ENCODE measurements at places on chromosomes 7 and 10.

- DNase-seq = no peak
Observed at GRCh38 chr7:102045681-102046372, 228.4 kb downstream of the CUX1 start.

DNA sequence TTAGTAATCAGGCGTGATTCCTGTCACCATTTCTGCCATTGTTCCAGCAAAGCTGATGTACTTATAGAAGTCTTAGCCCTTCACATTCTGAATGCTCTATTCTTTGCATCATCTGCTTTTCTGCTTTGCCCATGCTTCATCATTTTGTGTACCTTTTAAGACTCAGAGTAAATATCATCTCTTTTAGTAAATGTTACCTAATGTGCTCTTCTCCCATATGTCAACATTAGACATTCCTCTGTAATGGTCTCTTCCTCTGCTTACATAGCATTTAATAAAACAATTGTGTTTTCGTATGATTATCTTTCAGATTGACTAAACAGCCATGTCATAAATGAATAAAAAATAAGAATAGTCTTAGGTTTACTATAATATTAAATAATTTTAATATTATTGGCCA lies 719.6 kb upstream of the GRM3 start:
- DNase-seq = no peak

DNA sequence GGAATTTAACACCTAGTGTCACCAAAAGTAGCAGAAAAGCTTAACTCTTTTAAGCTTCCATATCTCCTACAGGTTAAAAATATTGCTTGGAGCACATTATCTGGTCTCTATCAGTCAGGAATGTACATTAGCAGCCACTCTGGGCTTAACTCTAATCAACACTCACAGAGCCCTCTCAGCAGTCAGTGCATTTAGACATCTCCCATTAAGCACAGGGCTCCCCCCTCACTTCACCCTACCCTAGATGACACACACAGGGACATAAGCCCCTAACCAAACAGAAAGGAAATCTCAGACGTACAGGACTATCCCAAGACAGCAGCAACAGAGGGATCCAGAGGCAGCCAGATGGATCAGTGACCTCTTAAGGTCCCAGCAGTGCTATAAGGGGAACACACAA lies 26.4 kb downstream of the FBXW4 start:
- no peak for DNase-seq

GRCh38 chr10:104119996-104120395 lies 2.0 kb upstream of the SFR1 start:
- no peak for DNase-seq

DNA sequence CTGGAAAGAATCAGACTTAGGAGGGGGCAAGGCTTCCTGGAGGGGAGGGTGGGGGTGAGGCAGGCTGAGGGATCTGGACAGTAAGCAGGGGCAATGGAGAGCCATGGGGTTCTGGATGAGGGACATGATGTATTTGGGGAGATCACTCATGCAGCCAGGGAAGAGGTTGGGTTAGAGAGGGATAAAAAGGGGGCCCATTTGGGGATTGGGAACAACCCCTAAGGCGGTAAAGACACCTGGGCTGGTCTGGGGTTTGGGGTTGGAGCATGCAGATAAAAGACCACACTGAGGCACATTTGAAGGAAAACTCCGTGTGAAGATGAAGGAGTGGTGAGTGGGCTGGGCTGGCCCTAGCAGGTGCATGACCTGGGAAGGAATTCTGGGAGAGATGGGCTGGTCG lies 30.8 kb downstream of the HIF1AN start:
- DNase-seq = no peak

- no peak for DNase-seq
Observed at GRCh38 chr7:115682507-115682906, 348.1 kb downstream of the TFEC start.

Data from NCI-H1436 (cell line).